SK-N-SH (cell line): ENCODE measurements at places on chromosomes 7 and 10.

DNA sequence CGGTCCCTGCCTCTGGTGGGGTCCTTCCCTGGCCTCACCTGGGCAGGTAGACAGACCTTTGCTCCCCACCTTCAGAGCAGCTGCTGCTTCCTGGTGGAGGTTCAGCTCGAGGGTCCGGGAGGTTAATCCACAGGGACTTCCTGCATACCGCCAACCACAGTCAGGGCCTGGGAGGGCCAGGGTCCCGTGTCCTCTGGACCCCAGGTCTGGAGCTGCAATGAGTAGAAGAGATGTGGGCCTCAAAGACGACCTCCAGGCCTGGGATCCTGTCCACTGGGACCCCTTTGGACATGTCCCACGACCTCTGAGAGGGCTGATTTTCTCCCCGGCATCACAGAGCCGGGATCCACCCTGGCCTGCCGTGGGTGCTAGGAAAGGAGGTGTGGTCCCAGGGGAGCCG, 223.3 kb upstream of the TCERG1L start:
- DNase-seq = no peak

DNA sequence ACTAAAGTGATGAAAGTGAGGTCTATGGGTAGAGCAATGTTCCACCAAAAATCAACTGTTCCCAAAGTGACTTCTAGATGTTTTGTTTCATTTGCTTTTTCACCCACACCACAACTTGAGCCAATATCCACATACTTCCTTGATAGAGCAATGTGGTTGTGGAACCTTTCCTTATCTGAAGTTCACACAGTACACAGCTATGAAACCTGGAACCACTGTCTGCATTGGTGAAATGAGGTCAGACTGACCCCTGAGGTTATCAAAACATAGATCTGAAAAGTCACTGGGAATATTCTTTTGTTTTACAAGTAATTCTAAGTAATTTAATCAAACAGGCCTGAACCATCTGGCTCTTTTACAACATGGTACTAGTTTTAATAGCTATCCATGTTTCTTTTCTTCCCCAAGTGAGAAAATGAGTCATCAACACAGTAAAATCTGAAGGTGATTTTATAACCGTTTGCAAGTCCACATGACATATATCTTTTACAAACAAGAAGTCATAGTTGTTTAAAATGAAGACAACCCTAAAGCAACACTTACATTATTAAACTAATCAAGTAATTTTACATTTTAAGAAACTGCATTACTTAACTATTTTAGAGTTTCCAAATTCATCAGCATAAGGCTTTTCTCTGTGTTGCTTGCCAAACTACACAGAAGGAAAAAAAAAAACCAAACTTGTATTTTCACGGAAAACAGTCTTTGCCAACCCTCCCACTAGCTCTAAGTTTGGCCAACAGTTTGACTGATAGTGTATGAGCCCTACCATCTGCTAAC, 80.3 kb downstream of the LRRC17 start:
- DNase-seq = no peak

- DNase-seq = no peak
Measured at GRCh38 chr7:84469034-84469433, 274.4 kb upstream of the SEMA3A start.

DNA sequence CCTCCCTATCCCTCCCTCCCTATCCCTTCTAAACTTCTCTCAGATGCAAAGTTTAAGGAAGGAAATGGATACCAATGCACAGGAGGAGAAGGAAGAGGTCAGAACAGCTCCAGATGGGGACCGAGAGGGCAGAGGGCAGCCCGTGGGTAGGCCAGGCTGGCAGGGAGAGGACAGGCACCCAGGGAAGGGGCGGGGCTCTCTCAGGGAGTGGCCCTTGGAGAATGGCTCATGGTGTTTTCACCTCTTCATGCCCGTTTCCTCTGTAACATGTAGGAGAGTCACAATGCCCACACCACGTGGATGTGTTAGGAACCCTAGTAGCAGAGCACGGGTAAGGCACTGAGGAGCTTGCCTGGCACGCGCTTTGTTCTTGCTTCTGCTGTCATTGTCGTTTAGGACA, 264.5 kb downstream of the CELF2 start:
- no peak for DNase-seq

DNA sequence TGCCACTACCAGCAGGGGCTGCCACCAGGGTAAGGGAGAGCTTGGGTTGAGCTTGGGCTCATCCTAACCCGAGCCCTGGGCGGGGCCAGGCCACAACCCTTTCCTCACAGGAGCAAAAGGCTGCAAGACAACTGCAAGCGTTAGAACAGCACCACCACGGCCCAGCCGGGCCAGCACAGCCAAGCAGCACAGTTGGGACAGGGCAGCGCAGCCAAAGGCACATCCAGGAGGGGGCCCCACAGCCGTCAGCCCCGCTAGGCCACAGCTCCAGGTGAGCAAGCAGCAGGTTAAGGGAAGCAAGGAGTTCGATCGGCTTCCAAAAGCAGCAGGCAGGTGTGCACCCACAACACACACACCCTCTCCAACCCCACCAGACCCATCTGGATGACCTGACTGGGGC, 7.0 kb upstream of the NDST2 start:
- DNase-seq = no peak

DNA sequence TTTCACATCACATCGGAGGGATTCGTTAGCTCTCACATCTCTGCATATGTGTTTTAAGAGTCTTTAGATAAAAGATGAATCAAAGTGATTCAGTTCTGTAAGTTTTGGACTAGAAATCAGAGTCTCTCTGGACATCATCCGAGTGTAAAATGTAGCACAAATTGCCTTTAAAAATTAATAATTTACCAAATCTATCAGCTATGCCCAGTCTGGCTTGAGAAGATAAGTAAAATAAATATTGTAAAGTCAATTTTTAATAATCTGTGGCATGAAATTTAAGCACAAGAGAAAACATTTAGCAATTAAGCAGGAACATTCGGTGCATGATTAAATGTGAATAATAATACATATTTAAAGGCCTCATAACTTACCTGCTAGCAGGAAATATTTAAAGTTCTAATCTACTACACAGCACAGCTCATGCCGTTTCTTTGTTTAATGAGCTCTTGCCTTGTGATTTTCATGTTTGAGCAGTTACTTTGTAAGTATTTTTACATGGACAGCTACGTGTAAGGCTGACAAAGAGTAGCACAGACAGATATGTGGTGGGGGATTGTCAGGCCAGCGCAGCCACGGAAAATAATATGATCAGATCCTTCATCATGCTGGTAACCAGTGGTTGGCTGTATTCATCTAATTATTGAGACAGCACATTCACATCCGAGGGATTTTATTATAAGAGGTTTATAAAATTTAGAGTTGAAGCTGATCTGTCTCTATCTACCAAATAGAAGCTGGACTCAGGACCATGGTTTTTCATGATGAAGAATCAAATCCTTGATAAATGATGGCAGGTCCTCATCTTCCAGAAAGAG, 317.3 kb downstream of the ADARB2 start:
- no peak for DNase-seq
